Heart right ventricle (tissue), 16 donors: ENCODE measurements at places on chromosomes 3 and 15.

GRCh38 chr3:35602395-35602936 is 36.9 kb upstream of the ARPP21 start:
- no peak for DNase-seq

- no peak for DNase-seq
These were observed 5.7 kb downstream of the PTH1R start for GRCh38 chr3:46883054-46883829.

DNA sequence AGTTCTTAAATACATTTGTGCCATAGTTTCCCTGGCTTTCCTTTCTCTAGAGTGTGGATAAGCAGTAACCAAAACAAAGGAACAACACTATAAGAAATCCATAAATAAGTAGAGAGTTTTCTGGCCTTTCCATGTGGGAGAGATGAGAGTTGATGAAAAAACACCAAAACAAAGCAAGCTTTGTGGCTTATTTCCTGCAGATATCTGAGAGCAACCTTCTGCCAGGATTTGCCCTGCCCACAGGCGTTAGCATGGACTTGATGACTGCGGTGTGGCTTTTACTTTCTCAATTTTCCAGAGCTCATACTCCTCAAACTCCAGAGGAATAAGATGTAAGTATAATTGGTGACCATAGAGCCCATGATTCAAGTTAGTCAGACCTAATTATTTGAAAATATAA is 194.9 kb downstream of the RAP2B start:
- no peak for DNase-seq

DNA sequence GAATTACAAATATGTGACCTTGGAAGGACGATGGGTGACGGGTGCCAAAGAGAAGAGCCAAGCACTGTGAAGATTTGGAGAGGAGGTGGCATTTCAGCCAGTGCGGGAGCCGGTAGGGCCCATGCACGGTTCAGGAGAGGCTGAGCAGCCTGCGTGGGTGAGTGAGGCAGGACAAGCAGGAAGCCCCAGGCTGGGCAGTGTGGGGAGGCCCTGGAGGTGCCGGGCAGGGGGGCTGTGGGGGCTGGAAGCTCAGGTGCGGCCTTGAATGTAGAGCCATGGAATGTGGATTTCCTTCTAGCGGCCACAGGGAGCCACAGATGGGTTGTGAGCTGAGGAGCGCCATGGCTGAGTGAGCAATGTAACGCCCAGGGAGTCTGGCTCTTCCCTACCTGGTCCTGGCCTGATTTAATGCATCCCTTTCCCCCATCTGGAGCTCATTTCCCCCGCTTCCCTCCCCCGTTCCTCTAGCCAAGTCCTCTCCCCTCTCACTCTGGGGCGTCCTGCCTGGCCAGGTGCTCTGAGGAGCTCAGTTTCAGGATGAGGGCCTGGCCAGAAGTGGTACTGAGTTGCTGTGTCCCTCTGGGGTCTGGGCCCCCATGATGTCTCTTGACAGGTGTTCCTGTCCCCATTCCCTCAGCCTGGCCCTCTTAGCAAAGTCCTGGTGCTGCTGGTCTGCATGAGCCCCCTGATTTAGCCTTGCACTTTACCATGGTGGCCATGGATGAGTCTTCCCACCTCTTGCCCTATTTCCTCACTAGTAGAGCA is 41.8 kb upstream of the IQSEC1 start:
- no peak for DNase-seq

DNA sequence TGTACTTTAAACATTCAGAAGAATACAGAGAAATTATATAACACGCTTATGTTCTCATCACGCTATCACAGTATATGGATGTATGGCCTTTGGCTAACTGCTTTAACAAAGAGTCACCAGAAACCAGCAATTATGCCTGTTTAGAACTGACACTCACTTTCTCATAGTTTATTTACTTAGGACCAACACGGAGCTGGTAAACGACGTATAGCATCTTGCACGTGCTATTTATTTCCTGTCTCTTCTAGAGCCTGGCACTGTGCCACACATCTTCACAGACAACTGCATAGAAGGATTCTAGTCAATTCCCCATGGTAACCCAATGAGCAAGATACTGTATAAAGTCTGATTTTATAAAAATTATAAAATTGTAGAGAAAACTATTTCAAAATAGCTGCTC is 43.6 kb downstream of the TBC1D2B start:
- DNase-seq = no peak

- DNase-seq = no peak
These were observed 999 bp downstream of the ZNF280D start for GRCh38 chr15:56732135-56732885.

DNA sequence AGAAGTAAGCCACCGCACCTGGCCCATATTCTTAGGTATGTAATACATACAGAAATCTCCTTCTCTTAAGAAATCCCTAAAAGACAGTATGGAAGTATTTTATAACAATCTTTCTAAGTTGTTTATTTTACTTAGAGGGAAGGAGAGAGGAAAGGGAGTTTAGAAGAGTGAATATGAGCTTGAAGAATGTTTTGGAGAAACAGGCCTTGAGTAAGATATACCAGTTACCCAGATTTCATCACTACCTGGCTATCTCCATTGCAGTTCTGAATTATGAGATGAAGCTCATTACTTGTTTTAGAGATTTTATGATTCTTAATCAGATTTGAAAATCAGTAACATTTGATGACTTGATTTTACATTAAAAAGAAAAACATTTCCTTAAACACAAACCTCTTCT is 71.9 kb downstream of the DCUN1D1 start:
- no peak for DNase-seq

DNA sequence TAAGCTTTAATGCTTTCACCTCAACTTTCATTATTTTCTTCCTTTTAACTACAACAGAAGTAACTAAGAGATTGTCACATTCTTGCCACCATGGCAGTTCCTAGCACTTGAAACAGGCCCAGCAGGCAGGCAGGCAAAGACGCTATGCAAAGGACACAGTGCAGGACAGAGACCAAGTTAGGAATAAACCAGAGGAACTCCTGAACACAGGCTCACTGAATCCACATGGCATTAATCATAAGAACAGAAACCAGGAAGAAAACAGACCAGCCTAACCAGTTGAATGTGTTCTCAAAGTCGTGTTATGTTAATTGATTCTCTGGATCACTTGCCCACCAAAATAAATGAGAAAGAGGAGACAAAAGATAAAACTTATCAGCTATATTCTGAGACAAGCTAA is 397.6 kb downstream of the TBL1XR1 start:
- DNase-seq = no peak

- no peak for DNase-seq
These were observed 31.8 kb downstream of the CTSH start for GRCh38 chr15:78913012-78913411.

DNA sequence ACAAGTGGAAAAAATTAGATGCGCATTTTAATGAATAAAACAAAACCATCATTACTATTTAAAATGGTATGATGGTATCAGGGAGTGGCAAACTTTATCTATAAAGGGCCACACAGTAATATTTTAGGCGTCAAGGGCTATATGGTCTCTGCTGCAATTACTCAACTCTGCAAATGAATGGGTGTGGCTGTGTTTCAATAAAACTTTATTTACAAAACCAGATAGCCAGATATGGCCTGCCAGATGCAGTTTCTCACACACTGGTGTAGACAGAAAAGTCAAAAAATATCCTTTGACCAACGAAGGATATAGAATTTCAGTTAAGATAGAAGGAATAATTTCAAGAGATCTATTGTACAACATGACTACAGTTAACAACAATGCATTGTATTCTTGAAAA is 83.8 kb downstream of the CLASP2 start:
- DNase-seq = no peak

- no peak for DNase-seq
These were observed 115.7 kb upstream of the TSPAN3 start for GRCh38 chr15:77186594-77187011.

DNA sequence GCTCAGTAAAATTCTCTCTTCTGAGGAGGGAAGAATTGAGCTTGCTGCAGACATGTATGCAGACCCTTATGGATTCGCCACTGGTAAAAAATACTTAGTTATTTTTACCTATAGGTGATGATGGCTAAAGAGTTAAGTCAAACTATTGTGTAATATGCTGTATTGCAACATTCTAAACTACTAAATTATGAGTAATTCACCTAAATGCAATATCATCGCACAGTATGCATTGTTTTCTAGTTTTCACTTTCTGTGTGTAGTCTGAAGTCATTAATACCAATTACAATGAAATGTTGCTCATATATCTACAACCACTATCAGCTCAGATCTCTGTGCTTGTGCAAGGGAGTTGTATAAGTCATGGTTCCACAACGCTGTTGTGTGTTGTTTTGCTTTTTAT is 48.7 kb upstream of the ROBO2 start:
- no peak for DNase-seq

- no peak for DNase-seq
These were observed 25.3 kb downstream of the SLC4A7 start for GRCh38 chr3:27458929-27459328.

DNA sequence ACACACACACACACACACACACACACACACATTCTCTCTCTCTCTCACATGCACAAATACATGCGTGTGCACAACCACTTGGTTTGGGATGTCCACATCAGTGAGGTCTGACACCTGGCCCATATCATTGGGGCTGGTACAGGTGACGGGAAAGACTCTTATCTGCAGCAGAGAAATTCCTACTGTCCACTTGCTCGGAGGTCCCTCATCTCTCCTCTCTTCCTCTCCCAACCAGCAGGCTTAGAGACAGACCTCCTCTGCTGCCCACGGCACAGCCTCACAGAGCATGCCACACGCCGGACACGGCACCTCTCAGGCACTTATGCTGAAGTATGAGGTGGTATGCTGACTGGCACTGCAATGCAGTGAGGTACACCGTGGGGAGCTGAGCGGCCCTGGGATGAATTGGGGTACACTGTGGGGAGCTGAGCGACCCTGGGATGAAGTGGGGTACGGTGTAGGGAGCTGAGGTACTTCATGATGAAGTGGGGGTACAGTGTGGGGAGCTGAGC is 41.7 kb downstream of the MAGEF1 start:
- no peak for DNase-seq

DNA sequence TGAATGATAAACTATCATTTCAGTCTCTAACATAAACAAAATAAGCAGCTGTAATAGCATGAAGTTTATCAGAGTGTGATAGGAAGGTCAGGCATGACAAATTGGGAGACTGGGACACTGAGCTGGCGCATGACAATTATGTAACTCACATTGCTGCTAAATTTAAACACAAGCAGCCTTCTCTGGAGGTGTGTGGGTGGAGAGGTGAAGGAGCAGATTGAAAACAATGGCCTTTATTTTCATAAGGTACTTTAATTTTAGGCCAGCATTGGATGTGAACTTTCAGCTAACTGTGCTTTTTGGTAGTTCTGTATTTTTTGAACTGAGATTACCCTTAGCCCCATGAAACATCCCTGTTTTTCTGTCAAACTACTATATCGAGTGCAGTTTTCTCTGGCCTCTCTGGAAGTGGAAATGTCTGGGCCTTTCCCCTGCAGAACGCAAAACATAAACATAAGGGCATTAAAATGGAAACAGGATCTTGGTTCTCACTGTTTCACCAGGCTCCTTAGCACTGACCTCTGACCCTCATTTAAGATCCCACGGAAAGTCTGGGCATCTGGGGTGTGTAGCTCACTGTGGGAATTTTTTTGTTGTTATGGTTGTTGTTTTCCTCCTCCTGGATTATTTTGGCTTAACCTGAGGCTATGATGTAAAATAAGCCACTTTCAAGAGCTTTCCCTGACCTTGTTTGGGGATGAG is 160.1 kb upstream of the DPH6 start:
- no peak for DNase-seq

DNA sequence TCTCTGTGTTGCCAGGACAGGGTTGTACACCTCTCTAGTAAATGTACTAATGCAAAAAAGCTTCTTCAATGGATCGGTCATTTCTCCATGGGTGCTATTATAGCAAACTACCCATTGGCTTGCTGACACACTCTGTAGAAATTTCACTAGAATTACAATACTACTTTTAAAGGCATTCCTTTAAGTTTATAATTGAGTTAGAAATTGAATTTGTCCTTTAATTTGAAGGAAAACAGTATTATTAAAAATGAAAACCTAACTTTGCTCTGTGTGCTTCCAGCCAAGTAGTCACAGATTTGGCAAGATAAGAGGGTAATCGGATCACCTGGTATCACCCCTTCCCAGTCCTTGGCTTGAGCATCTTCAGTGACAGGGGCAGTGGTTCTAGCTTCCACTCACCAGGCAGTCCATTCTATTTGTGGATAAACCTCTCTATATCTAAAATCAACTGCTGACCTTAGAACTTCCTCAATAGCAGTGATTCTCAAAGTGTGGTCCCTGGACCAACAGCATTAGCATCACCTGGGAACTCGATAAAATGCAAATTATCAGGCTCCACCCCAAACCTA is 93.2 kb downstream of the GHSR start:
- no peak for DNase-seq

DNA sequence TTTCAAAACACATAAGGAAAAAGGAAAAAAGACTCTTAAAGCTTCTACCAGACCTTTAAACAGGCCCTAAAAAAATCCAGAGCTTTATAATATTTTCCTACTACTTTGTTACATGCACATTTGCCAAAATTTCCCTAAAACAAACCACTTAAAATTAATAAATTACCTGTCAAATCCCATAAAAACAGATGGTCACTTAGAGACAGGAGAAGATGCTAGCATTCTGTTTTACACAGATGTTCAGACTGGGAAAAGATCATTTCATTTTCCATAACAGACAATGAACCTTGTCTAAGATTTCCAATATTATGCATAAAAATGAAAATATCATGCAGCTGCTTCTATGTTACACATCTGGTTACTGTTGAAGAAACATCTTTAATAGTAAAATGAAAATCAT is 66.6 kb downstream of the SUCLG2 start:
- DNase-seq = no peak

DNA sequence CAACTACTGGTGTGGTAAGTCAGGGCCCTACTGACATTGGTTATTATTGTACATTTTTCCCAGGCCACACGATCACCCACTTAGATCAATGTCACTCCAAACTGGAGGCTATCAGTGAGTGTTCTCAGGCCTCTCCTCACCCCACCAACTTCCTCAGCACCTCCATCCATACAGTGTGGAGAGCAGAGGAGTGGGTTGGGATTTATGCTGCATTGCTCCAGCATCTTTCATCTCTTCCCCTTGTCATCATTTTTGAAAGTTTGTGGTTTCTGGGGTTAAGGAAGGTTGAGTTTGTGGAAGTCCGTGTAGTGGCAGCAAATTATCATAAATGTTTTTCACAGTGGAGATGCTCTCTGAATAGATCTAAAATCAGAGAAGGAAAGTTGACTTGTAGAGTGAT is 60.2 kb downstream of the TLNRD1 start:
- no peak for DNase-seq

GRCh38 chr3:159185443-159186050 is 383.7 kb downstream of the MFSD1 start:
- no peak for DNase-seq
